ENCODE measurements at places on chromosomes 7 and 10.

DNA sequence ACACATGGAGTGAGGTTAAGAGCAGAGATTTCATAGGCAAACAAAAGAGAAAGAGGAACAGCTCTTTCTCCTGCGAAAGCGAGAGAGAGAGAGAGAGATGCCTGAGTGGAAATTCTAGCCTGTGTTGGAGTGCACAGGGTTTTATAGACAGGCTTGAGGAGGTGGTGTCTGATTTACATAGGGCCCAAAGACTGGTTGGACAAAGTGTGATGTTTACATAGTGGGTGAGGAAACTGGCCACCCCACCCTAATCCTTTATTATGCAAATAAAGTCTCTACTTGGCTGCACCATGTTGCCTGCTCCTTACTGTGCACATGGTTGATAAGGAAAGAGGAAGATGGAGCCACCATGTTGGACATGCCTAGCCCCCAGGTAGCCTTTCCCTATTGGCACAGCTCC, 967.8 kb upstream of the SORCS1 start:
- DNase-seq: no peak

- DNase-seq: no peak
Observed at GRCh38 chr7:39624442-39624807, 1.1 kb downstream of the RALA start.

- DNase-seq: no peak
Observed at GRCh38 chr10:1659221-1659791, 78.0 kb downstream of the ADARB2 start.

GRCh38 chr7:135960709-135961451, 16.3 kb downstream of the MTPN start:
- no peak for DNase-seq

GRCh38 chr7:132113536-132114371, 462.5 kb downstream of the PLXNA4 start:
- no peak for DNase-seq

- no peak for DNase-seq
Observed at GRCh38 chr7:50664461-50664922, 99.3 kb upstream of the DDC start.

- no peak for DNase-seq
Observed at GRCh38 chr10:118115701-118116100, 69.0 kb upstream of the RAB11FIP2 start.

DNA sequence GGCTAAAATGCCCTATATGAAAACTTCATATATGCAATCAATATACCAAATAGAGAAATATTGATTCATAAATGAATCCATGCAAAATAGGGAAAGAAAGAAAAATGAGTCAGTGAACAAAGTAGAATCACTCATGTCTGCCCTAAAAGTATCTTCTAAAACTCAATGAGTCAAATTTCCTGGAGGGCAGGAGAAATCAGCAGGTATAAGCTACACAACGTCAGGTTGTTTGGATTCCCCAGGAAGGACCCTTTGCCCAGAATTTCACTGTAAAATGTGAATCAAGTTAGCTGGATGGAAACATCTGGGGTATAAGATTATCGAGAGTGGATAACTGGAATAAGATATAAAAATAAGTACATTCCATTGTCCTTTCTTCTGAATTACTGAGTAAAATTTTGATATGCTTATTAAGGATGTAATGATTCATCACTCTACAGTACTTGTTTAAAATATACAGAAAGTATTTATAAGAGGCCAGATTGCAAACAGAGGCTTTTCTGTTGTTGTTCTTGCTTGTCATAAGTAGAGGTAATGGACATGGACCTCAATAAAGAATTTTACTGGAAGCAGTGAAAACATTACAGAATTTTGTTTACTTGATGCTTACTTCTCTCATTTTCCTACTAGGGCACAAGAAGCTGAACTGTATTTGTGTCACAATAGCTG, 99.0 kb downstream of the AGMO start:
- no peak for DNase-seq

DNA sequence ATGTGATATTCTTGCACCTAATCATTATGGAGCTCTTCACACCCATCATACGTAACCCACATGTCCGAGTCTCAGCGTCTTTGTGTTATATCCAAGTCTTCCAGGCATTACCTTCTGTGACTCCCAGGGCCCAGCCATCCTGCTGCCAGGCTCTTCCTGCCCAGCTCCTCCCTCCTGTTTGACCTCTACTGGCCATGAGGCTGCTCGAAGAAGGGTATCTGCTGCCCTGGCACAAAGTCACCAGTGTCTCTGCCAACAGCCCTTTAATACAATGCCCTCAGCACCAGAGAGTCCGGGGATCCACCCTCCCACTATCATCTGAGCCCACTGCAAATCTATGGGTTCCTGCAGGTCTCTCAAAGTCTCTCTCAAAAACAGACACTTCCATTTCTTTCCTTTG, 65.3 kb upstream of the WAC start:
- DNase-seq: no peak

DNA sequence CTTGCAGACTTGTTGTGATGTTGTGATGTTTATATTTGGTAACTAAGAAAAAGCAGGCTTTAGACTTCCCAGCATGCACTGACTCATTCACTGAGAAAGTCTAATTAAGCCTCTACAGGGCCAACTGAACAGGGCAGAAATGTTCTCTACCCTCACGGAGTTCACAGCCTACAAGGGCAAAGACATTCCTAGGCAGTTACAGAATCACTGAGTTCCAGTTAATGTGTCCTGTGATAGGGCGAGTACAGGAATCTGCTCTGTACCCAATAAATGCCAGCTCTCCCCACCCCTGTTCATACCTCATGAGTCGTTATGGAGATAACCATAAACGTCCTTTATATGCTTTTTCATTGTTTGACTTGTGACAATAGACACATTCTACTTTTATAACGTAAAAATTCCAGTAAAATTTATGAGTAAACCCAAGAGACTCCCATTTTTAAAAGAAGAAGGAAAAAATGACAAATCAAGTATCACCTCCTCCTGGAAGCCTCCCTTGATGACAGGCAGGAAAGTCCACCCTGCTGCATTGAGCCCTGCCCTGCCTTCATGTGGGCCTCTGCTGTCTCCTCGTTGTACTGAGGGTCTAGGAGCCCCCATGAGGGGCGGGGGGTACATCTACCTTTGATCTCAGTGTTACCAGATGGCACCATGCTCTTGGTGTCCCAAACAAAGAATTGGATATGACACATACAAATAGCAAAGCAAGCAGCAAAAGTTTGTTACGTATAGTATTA, 14.3 kb downstream of the MUC12 start:
- no peak for DNase-seq

GRCh38 chr7:3867863-3868262, 566.8 kb downstream of the SDK1 start:
- DNase-seq: no peak

GRCh38 chr10:69911613-69912528, 110.2 kb downstream of the COL13A1 start:
- no peak for DNase-seq

GRCh38 chr7:24981171-24981951, 1.4 kb upstream of the OSBPL3 start:
- DNase-seq: no peak

GRCh38 chr7:26083113-26083512, 68.9 kb upstream of the NFE2L3 start:
- no peak for DNase-seq

GRCh38 chr10:100866575-100867098, 46.1 kb upstream of the SLF2 start:
- no peak for DNase-seq

DNA sequence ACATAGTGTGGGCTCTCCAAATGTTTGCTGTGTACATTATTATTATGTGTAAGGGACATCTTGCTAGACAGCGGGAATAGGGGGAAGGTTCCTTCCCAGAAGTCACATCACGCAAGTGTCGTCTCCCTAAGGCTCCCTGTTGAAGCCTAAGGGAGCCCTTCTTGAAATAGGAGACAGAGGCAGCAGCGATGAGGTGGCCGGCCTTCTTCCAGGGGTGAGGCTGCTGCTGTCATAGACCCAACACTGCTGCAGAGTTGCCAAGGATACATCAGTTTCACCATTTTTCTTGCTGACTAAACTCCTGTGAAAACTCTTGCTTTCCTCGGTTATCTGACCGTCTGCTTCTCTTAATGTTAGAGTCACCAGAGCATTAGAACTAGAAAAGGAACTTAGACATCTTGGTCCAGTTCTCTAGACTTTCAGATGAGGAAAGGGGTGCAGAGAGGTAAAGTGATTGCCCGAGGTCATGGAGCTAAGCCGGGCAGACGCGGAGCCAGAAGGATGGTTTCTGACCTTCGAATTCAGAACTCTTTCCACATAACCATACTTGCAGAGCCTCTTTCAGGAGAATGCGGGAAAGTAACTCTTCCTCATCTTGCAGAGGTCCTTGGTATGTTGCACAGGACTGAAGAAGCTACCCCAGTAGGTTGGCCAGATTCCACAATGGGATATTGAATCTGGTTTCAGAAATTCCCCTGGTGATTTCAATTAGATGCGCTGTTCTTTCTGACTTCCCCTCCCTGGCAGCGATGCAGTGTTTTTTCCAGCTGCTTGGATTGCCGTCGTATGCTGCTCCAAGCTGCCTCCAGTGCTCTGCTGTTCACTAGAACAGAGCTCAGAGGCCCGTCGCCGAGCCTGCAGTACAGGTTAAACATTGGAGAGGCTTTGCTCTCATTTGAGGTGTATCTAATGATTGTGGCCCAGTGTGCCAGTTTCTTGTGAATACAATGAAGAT, 217.1 kb downstream of the CAMK1D start:
- DNase-seq: no peak

DNA sequence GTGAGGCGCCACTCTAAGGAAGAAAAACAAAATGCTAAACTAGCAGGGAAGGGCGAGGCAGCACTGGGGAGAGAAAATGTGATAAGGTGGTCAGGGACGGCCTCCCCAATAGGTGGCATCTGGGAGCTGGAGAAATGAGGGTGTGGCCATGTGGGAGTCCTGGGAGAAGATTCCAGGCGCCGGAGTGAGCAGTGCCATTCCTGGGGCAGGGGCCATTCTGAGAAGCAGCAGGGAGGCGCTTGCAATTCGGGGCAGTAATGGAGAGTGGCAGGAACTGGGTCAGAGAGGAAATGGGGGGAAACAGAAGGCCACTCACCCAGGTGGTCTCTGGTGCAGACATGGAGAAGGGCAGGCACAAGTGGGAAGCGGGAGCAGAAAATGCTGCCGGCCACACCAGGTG, 61.8 kb upstream of the LRRC18 start:
- DNase-seq: no peak

- DNase-seq: no peak
Observed at GRCh38 chr10:133476641-133476990, 22.9 kb downstream of the SCART1 start.

- no peak for DNase-seq
Observed at GRCh38 chr10:113000876-113001598, 51.0 kb downstream of the TCF7L2 start.

GRCh38 chr7:67620216-67620933, 623.7 kb downstream of the TYW1 start:
- no peak for DNase-seq

DNA sequence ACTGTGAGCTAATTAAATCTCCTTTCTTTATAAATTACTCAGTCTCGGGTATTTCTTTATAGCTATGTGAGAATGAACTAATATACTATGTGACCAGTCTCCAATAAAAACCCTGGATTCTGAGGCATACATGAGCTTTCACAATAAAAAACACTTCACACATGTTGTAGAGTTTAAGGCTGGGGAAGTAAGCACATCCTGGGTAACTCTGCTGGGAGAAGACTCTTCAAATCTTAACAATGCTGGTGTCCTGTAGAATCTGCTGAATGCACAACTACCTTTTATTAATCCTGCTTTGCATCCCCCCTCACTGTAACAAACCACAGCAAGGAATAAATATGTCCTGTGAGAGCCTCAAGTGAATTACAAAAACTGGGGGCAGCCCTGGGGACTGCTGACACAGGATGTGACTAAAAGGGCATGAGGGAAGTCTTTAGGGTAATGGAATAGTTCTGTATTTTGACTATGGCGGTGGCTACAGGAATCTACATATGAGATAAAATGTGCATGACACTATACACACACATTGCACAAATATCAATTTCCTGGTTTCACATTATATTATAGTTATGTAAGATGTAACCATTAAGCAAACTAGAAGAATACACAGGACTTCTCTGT, 45.1 kb upstream of the KCTD7 start:
- DNase-seq: no peak

DNA sequence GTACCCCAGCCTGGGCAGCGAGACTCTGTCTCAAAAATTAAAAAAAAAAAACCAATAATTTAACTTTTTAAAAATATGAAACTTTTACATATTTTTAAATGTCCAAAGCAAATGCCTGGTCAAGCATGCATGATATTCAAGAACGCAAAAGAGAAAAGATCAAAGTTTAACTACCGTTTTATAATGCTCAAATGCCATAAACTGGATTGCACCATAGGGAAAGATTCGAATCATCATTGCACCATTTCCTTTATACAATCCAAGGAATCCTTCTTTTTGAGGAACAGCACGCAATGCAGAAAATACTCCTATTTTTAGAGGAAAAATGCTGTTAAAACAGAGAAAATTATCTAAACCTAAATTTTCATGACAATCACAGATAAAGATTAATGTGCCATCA, 20.9 kb downstream of the SLC25A16 start:
- no peak for DNase-seq

DNA sequence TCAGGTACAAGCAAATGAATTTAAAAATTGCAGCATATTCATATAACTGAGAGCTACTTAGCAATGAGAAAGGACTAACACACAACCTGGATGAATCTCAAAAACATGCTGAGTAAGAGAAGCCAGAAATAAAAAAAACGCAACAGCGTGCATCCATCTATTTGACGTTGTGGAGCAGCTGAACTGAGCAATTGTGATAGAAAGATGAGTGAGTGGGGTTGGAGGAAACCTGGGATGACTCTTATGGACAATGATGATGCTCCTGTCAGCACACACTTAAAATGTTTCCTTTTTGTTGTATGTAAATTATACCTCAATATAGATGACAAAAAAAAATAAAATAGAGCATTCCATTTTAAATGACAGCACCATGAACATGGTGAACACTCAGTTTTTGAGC, 36.0 kb upstream of the AKR1E2 start:
- DNase-seq: no peak

DNA sequence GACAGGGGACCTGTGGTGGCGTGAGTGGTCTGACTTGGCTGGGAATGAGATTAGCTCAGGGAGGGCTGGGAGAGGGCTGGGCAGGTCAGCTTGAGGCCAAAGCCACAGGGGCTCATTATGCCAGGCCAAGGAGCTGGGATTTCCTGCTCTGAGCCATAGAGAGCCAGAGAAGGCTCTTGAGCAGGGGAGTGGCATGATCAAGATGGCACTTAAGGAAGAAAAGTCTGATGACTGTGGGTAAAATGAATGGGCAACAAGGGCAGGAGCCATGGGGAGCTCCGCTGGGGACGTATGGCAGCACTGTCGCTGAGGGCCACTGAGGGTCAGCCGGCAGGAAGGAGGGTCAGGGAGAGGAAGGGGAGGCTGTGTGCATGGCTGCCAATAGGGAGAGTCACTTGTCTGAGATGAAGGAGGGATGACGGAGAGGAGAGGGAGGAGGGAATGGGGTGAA, 5.8 kb downstream of the ANTXRL start:
- no peak for DNase-seq

GRCh38 chr7:86978808-86979506, 80.5 kb downstream of the ELAPOR2 start:
- DNase-seq: no peak

Measured in esophagus squamous epithelium (tissue), 5 donors.